ENCODE measurements at places on chromosomes 3 and 15.

- DNase-seq = no peak
Measured at GRCh38 chr3:28947061-28947460, 333.8 kb upstream of the RBMS3 start.

DNA sequence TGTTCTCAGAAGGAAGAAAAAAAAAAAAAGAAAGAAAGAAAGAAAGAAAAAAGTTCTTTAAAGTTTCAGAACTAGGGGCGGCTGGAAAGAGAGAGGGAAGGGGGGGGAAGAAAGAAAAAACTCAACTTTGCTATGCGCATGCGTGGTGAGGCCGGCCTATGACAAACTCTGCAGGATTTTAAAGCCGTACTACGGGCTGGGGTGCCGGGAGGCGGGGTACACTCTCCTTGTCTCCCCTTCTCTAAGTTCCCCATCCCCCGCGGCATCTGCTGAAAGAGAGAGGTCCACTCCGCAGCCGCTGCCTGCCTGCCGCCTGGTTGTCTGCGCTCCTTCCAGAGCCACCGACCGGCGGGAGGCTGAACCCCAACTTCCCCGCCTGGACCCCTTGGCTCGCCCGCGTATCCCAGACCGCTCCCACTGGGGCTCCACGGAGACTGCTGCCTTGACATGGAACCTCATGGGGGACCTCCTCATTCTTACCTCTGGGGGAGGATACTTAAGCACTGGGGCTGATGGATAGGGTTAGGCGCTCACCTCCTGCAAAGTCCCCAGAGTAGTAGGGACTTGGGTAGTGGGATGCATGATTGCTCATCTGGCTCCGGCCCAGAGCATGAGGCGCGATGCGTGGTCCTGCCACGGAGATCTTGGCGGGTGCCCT lies 1.4 kb upstream of the WNT5A start:
- DNase-seq = peak; percentile 26

- no peak for DNase-seq
Measured at GRCh38 chr15:42343596-42344232, 15.6 kb upstream of the CAPN3 start.

GRCh38 chr15:60633426-60633968 lies 154.6 kb upstream of the ICE2 start:
- no peak for DNase-seq

GRCh38 chr3:128478576-128479506 lies 12.2 kb upstream of the DNAJB8 start:
- no peak for DNase-seq

DNA sequence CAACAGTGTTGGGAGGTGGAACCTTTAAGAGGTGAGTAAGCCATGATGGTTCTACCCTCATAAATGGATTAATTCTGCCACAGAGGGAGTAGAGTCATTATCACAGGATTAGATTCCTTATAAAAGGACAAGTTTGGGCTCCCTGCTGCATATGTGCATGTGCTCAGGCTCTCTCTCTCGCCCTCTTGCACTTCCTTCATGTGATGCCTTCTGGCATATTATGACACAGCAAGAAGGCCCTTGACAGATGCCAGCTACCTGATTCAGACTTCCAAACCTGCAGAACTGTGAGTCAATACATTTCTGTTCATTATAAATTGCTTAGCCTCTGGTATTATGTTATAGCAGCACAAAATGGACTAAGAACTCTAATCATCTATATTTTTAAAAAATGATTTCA lies 205.3 kb downstream of the CTNNB1 start:
- DNase-seq = no peak

- DNase-seq = peak; percentile 44
Measured at GRCh38 chr3:42535981-42536784, 33.7 kb downstream of the VIPR1 start.

DNA sequence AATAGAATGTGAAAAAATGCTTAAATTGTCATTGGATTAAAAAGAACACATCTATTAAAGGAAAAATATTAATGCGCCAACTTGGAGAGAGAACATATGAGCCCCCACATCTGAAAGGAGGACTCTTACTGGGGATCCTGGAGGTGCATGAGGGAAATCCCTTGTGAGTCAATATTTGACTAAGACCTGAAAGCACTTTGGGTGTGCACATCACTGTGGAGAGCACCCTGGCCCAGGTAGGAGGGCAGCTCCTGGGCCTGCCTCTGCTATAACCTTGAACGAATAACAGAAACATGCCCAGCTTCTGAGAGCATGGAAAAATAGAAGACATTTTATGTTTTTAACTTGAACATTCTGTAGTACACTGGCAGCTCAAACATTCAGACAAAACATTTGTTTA lies 199.8 kb downstream of the GAP43 start:
- no peak for DNase-seq

DNA sequence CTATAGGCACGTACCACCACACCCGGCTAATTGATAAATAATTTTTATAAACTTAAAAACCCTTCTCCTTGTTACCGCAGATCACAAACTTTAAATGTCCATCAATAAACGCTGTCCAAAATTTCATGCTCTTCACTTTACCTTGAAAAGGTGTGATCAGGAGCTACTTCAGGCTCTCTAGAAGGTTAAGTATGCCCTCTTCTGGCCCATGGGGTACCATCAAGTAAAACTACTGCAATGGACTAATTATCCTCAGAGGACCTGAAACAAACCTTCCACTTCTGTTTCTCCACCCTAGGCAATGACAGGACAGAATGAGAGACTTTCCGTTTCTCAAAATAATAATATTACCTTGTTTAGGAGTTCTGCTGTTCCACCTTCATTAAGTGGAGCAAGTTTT lies 9.2 kb downstream of the LZTFL1 start:
- no peak for DNase-seq

- DNase-seq = no peak
Measured at GRCh38 chr3:109154979-109155378, 18.5 kb downstream of the C3orf85 start.

DNA sequence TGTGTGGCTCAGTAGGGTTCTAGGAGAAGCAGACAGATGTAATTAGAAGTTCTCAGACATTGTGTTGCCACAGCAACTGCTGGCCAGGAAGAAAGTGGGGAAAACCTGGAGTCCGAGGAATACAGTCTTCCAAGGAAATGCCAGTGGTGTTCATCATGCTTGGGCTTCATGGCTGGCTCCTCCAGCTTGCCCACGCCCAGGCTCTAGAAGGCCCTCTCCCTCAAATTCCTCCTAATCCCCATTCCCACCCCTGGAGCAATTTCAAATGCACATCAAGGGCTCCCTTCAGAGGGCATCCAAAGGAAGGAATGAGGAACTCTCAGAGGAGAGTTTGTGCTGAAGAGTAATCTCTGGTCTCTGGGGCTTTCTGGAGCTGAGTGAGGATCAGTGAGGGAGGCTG lies 21.9 kb downstream of the FSTL1 start:
- DNase-seq = no peak

DNA sequence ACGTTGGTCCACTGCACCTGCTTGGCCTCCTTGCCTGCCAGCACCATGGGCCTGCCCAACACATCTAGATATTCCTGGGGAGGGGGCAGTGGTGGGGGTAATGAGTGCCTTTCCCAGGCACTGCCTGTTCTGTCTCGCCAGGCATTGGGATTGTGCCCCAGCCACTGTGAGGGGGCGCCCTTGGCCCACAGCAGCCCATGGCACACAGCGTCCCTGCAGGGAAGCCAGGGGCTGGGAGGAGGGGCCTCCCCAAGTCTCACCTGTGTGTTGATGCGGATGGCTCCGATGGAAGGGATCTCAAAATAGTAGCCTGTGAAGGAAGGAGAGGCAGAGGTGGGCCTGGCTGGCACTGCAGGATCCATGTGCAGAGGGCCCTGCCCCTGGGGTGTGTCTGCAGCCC lies 18.7 kb upstream of the TMEM115 start:
- DNase-seq = no peak

DNA sequence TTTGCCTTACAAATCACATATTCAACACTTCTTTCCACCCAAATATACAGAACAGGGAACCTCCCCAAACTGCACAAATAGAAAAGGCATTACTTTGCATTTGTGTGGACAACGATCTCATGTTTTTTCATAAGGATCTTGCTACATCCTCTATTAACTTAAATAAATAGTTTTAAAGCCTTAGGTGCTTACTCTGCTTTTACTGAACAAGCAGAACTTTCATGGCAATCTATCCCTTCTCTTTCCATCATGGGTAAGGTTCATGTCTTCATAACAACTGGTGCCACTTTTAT lies 18.1 kb downstream of the SIAH2 start:
- DNase-seq = no peak

- no peak for DNase-seq
Measured at GRCh38 chr15:83398626-83399025, 48.5 kb upstream of the SH3GL3 start.

- DNase-seq = no peak
Measured at GRCh38 chr15:43799945-43800285, at the start of gene SERINC4. TSS of gene SERINC4 (minus strand) at chr15:43800220. CDS start at chr15:43799986, 234 bp downstream.

GRCh38 chr3:28104896-28105534 lies 136.4 kb upstream of the CMC1 start:
- DNase-seq = no peak

DNA sequence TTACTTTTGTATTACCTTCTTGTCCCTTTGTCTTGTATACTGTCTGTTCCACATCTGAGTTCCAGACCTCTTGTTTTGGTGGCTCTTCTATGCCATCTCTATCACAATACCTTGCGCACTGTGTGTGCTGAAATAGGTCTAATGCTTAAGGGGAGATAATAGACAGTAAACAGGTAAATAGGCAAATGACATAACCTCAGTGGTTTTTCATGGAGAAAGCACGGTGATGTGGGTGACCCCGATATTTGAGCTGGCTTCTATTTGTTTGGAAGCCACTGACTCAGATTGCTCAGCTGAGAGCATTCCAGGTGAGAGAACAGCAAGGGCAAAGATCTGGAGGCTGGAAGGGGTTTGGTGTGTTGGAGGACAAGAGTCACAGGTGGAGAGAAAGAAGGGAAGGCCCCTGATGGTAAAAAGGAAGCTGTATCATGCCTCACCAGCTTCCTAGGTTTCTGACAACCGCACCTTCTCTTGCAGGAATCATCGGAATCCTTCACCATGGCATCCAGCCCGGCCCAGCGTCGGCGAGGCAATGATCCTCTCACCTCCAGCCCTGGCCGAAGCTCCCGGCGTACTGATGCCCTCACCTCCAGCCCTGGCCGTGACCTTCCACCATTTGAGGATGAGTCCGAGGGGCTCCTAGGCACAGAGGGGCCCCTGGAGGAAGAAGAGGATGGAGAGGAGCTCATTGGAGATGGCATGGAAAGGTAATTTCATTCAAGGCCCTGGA lies 795 bp downstream of the MCM2 start:
- DNase-seq = no peak

DNA sequence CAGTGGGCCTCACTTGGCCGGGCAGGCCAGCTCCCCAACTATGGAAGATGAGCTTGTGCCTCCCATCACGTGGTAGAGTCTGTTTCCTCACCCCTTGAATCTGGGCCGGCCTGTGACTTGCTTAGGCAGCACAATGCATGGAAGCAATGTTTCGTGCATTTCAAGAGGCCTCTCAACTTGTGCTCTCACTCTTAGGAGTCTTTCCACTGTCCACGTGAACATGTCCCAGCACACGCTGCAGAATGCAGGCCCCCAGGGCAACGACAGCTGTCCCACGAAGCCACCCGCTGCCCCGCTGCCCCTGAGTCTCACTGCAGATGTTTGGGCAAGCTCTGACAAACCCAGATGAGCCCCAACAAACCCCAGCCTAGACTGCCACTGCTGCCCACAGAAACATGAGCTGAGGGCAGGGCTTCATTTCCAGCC lies 27.2 kb upstream of the SLC41A3 start:
- DNase-seq = no peak

- DNase-seq = peak; percentile 70
Measured at GRCh38 chr15:73564255-73564654, 68.9 kb downstream of the NPTN start.

DNA sequence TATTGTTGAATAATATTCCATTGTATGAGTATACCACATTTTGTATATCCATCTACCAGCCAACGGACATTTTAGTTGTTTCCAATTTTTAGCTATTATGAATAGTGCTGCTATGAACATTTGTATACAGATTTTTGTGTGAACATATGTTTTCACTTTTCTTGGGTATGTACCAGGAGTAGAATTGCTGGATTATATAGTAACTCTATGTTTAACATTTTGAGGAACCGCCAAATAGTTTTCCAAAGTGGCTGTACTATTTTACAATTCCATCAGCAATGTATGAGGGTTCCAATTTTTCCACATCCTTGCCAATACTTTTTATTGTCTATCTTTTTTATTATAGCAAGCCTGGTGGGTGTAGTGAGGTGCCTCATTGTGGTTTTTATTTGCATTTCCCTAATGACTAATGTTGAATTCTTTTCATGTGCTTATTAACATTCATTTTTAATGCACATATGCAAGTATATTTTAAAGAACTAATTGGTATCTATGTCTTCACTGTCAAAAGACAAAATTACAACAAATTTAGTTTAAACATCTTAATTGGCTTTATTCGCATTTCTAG lies 77.5 kb upstream of the PIAS1 start:
- no peak for DNase-seq

GRCh38 chr15:100903168-100903554 lies 16.0 kb upstream of the LRRK1 start:
- DNase-seq = no peak

All from inflammatory macrophage (primary cell).